ENCODE measurements at places on chromosomes 2 and 18.

- DNase-seq = no peak
Measured at GRCh38 chr2:150012986-150013385, 425.4 kb upstream of the MMADHC start.

DNA sequence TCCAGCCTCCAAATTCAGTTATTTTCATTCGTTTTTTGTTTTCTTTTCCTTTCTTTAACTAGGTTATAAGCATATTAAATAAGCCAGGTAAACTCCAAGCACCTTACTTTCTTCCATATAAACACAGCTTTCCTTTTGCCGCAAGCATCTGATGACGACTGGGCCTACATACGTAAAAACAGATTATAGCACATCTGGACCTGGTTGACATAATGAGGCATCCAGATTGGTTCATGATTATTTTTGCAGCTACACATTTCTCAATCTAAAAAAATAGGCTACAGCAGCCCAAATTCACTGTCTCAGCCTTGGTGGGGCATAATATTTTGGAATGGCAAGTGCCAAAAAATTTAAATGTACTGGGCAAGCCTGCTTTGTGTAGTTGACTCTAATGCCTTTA lies 7.7 kb downstream of the CYP1B1 start:
- DNase-seq = no peak

- no peak for DNase-seq
Measured at GRCh38 chr2:210964141-210964764, 407.9 kb downstream of the CPS1 start.

DNA sequence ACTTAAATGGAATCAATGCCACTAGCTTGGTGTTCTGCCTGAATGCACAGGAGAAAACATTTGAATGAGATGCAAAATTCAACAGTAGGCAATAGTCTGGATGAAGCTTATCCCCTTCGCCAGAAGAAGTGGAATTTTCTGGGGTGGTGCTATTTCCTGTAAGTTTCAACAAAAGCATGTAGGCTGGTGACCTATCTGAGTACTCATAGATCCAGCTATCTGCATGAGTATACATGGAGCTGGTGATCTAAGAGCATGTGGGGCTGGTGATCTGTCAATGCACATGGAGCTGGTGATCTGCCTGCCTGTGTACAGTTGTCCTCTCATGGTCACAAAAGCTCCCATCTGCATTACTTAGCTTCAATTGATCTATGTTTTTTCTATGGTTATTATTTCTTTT lies 71.2 kb downstream of the SLC9A4 start:
- no peak for DNase-seq

DNA sequence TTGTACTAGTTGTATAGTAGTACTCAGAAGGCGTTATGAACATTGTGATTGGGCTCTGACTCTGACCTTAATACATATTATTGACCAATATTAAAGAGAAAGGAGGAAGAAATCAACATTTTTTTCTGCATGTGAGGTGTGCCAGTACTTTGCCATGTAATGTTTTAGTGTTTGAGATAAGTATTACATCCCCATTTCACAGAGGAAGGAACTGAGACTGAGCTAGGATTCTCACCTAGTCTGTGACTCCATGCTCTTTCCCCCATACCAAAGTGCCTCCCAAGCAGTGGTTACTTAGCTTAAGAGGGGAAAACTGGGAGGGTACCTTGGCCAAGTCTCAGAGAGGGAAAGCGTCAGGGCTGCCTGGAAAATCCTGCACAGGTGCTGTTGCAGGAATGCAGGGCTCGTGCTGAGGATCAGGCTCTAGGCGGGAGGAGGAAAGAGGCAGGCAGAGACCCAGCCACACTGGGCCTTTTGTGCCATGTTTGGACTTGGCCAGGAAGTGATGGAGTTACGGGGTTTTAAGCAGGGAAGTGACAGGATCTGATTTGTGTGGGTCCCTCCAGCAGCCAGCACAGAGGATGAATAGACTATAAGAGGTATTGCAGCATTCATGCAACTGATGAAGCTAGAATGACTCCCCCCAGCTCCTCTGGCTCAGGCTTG lies 1.7 kb downstream of the PNKD start:
- DNase-seq = no peak

- DNase-seq = no peak
Measured at GRCh38 chr2:23478087-23478932, 93.3 kb downstream of the KLHL29 start.

- no peak for DNase-seq
Measured at GRCh38 chr2:157290525-157290924, 33.0 kb downstream of the GALNT5 start.

DNA sequence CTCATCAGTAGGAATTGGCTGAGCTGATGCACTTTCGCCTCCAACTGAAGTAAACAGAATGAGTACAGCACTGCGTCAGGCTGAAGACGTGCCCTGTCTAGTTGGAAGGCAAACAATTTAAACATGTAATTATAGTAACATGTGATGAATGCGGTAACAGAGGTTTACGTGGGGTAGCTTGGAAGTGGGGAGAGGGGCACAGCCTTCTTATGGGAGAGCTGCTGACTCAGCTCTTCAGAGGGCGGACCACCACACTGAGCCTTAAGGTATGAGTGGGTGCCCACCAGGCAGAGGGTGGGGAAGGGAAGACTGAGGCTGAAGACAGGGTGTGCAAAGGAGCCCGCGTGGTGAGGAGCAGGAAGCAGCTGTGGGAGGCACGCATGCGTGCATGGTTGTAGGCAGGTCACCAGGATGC lies 6.2 kb upstream of the EHD3 start:
- no peak for DNase-seq

DNA sequence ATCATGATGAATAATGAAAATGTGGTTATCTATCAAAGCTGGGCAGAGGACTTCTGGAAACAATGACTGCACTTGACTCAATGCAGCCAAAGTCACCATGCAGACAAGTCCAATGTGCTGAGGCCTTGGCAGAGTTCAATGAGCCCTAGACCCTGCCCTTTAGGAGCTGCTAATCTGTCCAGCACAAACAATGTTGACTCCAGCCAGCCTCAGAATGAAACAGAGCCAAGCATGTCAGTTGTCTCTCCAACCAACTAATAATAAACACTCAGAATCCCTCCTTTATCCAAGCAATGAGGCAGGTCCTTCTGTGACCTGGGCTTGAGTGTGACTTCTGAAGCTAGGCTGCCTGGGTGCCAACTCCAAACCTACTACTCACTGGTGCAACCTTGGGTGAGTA lies 270.6 kb downstream of the BCL11A start:
- no peak for DNase-seq

DNA sequence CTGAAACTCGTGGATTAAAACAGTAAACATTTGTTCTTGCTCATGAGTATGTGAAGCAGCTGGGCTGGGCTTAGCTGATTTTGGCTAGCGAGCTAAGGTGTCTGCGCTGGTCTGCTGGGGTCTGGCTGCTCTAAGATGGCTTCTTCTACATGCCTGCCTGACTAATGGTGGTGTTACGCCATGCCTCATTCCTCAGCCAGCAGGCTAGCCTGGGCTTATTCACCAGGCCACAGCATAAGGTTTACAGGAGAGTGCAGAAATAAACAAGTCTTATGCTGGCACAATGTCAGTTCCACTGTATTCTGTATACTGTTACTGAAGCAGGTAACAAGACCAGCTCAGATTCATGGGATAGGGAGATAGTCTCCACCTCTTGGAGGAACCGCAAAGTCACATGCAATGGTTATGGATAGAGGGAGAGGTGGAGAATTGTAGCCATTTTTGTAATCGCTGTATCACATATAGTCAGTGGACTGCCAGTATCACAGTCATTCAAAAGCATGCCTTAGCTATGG lies 80.0 kb downstream of the RHBDD1 start:
- DNase-seq = no peak

- no peak for DNase-seq
Measured at GRCh38 chr2:46651363-46652099, 172.2 kb downstream of the TMEM247 start.

DNA sequence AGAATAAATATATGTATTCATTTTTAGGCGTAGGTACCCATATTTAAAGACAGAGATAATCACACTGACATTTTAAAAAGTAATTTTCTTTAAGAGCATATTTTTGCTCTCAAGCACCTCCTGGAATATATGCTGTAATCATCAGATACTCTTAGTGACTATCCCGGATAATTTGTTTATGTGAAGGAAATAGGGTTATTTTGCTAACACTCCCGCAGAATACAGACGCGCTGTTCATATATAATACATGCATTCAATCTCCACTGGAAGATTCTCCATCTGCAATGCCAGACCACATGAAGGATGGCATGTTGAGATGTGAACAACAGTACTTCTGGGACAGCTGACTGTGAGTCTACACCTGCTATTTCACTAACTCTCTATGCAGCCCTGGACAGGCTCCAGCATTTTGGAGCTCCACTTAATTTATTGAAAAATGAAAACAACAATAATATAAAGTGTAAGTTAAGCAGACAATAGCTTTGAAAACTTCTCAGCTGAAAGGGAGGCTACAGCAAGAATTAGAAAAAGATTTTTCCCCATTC lies 430.6 kb downstream of the TMX3 start:
- DNase-seq = no peak

DNA sequence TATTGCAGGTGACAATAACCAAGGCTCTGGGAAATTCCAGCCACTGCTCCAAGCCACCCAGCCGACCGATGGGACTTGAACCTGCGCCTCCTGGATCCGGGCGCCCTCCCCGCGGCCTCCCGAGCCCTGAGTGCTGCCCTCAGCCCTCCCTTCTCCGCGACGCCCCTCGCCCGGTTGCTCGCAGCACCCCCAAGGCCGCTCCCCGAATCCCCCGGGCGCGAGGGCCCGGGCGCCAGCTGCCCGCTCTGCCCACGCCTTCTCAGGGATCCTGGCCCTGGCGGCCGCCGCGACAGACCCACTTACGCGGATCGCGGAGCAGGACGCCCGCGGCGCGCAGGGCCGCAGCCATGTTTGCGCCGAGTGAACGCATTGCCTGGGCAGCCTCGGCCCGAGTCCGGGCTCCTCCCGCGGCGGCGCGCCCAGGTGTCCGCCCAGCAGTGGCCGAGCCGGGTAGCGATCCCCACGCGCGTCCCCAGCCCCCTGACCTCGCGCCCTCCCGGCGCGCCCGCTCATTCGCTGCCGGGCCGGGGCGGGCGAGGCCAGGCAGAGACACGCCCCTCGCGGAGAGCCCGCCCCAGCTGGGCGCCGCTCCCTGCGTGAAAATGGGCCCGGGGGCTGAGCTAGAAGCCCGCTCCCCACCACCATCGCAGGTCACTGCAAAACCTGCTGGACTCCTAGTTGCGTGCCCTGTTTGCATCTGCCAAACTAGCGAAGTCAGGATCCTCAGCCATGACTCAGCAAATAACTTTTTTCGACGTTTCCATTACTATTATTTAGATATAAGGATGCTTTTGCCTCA lies at the start of gene FECH:
Gene FECH (minus strand): TSS at position 452 of the 799 bp plus-strand sequence. CDS start 82 bp downstream, at position 370.
- no peak for DNase-seq

- no peak for DNase-seq
Measured at GRCh38 chr2:69616755-69617154, 26.8 kb downstream of the AAK1 start.

DNA sequence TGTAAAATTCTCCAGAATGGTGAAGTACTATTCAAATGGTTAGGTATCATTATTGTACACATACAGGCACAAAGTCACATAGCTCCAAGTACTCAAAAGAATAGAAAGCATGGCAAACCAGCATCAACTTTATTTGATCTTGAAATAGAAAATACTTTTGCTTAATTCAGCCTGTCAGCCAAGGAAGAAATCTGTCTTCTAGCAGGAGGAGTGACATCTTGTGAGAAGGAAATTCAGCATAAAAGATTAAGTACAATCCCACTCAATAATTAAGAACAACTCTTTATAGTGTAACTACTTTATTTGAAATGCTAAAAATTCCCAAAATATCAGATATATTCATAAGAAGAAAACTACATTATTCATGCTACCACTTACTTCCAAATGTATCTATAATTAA lies 15.8 kb downstream of the DNAJC27 start:
- no peak for DNase-seq

DNA sequence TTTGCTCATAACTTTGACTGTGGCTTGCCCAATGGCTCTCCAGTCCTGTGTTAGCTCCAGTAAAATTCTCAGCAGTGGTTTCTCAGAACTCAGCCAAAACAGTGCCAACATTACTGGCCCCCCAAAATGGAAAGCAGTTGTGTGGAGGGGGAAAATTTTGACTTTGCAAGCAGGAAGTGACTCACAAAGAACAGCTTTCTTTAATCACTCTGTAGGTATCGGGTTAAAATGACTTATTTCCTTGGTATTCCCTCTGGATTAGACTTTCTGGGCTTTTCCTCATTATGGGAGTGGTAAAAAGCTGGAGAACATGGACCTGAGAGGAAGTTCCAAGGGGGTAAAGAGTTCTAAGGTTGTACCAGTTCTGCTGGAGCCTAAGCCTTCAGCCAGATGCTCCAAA lies 175.7 kb upstream of the RND3 start:
- no peak for DNase-seq

GRCh38 chr2:225930687-225931086 lies 531.2 kb downstream of the NYAP2 start:
- DNase-seq = no peak

DNA sequence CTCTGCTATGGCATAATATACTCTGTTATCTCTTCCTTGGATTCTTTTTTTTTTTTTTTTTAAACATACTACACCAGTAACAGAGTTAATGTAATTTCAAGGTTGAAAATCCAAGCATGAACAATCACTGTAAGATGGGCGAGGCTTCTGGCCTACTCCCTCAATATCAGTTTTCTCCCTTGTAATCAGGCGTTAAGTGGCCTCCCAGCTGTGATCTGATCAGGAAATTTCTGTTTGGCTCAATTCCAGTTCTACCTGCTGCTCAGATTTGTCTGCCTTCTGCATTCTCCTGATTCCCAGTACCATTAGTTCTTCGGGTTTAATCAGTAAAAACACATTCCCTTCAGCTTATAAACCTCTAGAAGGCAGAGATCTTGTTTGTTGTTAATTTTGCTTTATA lies 18.6 kb downstream of the PRKD3 start:
- DNase-seq = no peak

- DNase-seq = no peak
Measured at GRCh38 chr2:232028071-232028470, 66.6 kb downstream of the DIS3L2 start.

DNA sequence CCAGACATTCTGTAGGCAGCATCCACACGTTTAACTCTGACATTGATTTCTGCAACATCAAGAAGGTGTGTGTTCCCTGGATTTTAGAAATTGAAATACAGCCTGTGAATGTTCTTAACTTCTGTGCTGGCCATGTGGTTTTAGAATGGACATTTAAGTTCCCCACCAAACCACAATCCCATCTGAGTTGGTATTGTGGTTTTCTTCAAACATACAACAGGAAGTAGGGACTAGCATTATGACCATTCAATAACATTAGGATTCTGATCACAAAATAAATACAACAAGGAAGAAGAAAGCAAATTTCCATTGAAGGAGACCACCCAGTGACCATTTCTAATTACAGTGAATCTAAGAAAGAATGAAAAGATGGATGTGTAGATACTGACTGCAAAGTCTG lies 51.2 kb downstream of the MAP3K20 start:
- DNase-seq = no peak

- DNase-seq = no peak
Measured at GRCh38 chr18:63087421-63088230, 231.9 kb downstream of the BCL2 start.

DNA sequence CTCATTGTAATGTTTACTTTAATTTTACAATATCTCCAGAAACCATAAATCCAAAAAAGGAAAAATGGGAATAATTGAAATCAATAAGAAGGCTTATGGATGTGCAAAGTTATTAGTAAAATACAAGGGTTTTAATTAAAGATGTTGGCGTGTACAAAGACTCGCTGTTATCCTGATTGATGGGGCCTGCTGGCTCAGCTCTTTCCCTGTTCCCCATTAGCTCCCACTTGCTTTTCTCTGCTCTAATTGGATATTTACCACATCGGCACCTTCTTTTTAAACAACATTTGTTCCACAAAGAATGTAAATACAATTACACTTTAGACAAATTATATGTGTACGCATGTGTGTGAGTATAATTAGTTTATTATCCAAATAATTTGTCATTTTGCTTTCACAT lies 796.6 kb downstream of the ERBB4 start:
- DNase-seq = no peak

- DNase-seq = no peak
Measured at GRCh38 chr2:83014462-83014861, 1444.6 kb downstream of the SUCLG1 start.
